ENCODE measurements at places on chromosomes 3 and 15. TPM values are rescaled to one million over a fixed set of nuclear protein-coding genes. Genes with fewer than 3 reads are reported as not detected.

Gene GCHFR
- 6.5 TPM for total RNA-seq

Gene LRRK1
- total RNA-seq: 5.2 TPM

Gene EPHB1
- 0.85 TPM for total RNA-seq

Gene IFT122
- 43.4 TPM for total RNA-seq

Gene PEX11A
- 11.1 TPM for total RNA-seq

Gene RTP3
- not detected for total RNA-seq

Gene GHRL
- not detected for total RNA-seq

Gene LHFPL4
- total RNA-seq: not detected

Gene BSN
- 0.39 TPM for total RNA-seq

Gene GCSAM
- total RNA-seq: 0.35 TPM

Gene PLSCR2
- not detected for total RNA-seq

Gene CEP63
- 31.7 TPM for total RNA-seq

Gene GRAMD1C
- 2.0 TPM for total RNA-seq

Gene RPUSD2
- total RNA-seq: 11.3 TPM

Gene CHRFAM7A
- total RNA-seq: 1.8 TPM

Gene CCR8
- total RNA-seq: not detected

Gene CTXN2
- not detected for total RNA-seq

Gene AHSG
- 0.13 TPM for total RNA-seq

Gene RPN1
- 139 TPM for total RNA-seq

Gene RPP14
- 24.2 TPM for total RNA-seq

Gene SPATA12
- not detected for total RNA-seq

Gene TMC3
- not detected for total RNA-seq

Gene TRIM59
- total RNA-seq: 0.50 TPM

Gene COL6A6
- 4.7 TPM for total RNA-seq

Gene PPM1L
- 30.2 TPM for total RNA-seq

Gene C3orf18
- 32.3 TPM for total RNA-seq

Gene TRH
- total RNA-seq: not detected

Gene LXN
- 15.3 TPM for total RNA-seq

Gene IL20RB
- total RNA-seq: 0.89 TPM

Gene EPB42
- 0.68 TPM for total RNA-seq

Gene TTLL13
- not detected for total RNA-seq

Gene LRRC34
- total RNA-seq: 2.1 TPM

Gene CISH
- 10.0 TPM for total RNA-seq

Gene MUC4
- not detected for total RNA-seq

Gene SERPINI2
- total RNA-seq: 0.71 TPM

Gene IL16
- 10.1 TPM for total RNA-seq

Gene CCR3
- not detected for total RNA-seq

Gene MUC20
- total RNA-seq: 4.7 TPM

Gene AQP9
- total RNA-seq: 2.9 TPM

Gene KY
- 0.21 TPM for total RNA-seq

Gene ARGFX
- not detected for total RNA-seq

Gene TMEM212
- not detected for total RNA-seq

Gene BBX
- 38.4 TPM for total RNA-seq

Gene TRNT1
- total RNA-seq: 16.1 TPM

Gene STRIT1
- total RNA-seq: not detected

Gene TERC
- 1.7 TPM for total RNA-seq

Gene ROPN1
- not detected for total RNA-seq

Measured in left cardiac atrium (tissue), 4 donors.